ENCODE measurements at places on chromosomes 4 and X.

- DNase-seq: peak; percentile 85
Measured at GRCh38 chrX:40006106-40007017, 91.4 kb downstream of the BCOR start.

DNA sequence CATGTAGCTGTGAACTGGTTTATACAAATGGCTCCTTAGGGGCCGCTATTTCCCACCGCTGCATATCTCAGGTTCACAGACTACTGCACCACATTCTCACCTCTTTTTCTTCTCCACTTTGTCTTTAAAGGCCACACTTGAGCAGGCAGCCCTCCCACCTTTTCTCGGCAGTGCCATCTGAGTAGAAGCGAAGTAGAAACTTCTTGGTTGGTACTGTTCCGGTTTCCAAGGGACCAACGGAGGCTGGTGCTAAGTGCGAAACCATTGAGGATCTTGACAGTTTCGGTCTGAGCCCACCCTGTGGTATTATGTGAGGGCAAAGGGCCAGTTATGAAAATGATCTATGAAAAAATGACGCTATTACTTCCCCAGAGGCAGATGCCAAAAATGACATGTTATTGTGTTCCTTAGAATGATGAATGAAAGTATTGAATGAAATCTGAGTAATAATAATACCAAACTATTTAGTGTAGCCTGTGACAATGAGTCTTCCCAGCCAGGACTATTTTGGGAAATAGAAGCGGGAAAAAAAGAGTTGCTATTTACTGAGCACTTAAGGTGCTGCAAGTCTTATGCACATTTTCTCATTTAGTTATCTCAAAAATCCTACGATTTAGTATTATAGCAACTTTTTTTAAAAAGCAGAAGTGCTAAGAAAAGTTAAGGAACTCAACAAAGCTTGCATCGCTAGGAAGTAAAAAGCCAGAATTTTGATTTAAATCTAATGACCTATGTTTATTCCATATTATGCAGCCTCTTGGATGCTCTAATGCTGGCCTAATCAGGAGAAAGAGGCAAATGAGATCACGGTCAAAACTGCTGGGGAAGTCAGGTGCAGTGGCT, 29.6 kb upstream of the CHRNA9 start:
- DNase-seq: no peak

DNA sequence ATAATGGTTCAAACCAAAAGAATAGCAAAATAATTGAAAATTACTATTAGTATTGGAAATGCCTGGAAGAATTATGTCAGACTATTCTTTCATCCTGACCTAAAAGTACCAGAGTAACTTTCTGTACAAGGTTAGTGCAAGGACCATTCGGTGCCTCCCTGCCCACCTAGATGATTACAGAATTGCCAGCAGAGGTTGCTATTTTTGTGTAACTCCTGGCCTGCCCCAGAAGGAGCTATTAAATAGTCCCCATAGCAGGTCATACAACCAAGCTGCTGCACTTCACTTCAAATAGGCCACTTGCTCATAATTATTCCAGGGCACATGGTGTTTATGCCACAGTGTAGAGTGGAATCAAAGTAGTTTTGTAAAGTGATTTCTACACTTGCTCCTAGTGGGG, 831.1 kb upstream of the PABPC4L start:
- DNase-seq: peak; percentile 15

GRCh38 chrX:56920338-56920997, 74.9 kb downstream of the SPIN3 start:
- DNase-seq: no peak

DNA sequence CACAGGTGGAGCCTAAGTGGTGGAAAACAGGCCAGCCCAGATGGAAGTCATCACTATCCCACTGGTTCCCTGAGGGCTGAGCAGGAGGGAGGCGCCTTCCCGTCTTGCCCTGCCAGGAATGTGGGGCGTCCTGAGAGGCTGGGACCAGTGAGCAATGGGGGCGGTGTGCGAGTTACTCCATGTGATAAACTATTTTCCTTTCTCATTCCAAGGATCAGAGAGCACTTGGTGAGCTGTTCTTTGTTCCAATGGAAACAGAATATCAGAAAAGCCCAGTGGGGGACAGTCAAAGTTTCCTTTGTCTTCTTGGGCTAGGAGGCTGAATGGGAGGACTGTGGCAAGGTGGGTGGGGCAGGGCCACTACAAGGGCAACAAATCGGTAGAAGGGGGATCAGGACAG, 86.2 kb downstream of the NHSL2 start:
- peak; percentile 52 for DNase-seq

- peak; percentile 28 for DNase-seq
Measured at GRCh38 chr4:55297346-55297745, 48.7 kb upstream of the SRD5A3 start.

DNA sequence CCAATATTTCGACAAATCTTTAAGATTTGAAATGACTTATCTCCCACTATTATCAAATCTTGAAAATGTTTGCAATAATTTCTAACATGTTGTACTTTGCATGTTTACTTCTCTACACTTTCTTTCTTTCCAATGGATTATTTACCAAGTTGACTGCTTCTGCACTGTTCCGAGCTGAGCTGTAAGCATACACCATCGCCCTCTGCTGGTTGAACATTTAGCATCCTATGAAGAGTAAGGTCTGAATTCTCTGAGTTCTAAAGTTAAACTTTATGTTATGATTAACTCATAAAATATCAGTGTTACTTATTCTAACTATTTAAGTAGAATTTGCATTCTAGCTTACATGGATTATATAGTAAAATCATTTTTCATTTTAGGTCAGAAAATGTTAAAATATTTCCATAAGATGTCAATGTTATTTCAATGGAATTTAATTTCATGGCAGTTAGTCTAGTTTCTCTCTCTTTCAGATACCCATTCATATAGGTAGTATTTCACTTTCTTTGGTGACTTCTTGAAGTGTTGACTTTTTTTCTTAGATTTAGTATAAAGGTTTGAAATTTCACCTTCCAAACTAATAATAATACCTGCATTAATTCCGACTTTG, 137.4 kb downstream of the DKK2 start:
- DNase-seq: peak; percentile 58

- DNase-seq: no peak
Measured at GRCh38 chrX:46704767-46705386, 54.0 kb downstream of the SLC9A7 start.

DNA sequence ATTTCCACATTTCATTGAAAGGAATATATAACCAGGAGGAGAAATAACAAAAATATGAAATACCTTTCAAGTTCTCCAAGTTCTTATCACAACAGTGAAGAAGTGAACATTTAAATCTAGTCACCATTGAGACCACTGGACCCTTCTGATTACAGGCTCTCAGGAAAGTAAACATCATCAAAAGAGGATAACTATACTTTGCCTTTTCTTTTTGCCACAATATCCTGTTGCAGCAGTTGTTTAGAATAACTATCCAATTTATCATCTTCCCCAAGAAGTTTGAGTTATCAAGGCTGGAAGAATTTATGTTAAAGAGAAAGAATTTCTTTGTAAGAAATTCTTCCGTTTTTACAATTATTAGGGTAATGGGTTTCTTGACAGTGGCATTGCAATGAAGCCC, 3.6 kb downstream of the LRP2BP start:
- no peak for DNase-seq

DNA sequence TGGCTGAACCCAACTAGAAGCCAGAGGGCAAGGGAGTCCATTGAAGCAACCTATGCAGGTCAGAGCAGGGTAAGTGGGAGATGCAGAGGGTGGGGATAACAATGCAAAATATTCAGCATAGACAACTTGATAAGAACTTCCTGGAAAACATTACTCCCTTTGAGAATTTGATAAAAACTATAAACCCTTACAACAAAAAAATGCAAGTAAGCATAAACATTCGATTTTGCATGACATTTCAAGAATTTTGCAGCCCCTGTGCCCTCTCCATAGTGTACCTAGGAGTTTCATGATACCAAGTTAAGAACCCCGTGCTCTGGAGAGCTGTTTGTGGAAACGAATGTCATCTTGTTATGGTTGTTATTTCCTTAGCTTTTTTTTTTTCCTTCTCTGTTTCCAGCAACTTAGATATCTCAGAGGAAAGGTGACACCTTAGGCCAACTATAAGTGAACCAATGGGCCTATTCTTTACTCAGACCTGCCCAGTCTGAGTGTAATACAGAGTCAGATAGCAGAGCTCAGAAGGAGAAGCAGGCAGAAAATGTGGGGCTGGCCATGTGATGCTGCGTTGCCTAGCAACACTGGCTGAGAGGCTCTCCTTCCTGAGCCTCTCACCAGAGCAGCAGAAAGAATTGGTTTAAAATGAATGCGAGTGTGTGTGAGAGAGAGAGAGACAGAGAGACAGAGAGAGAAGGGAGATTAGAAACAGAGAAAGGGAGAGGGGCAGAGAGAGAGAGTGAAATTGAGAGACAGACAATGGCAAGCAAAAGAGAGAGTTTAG, 36.7 kb upstream of the GABRQ start:
- DNase-seq: peak; percentile 46

DNA sequence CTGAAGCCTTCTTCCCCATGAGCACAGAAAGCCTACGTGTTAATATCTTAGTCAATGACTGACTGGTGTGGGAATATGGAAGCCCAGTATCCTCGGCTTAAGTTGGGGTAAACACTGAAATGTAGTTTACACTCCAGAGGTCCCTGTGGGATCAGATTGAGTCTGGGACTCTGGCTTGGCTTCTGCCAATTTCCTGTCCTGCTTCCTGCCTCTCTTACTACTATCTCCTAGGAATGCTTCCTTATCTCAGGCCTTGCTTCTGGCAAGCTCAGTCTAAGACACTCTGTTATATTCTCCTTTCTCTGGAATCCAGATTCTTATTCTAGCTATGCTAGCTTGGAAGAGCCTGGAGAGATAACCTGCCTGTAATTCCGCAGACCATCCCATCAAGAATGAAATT, 174.0 kb upstream of the LDB2 start:
- DNase-seq: peak; percentile 91

- peak; percentile 4 for DNase-seq
Measured at GRCh38 chrX:11998944-11999343, 139.3 kb upstream of the FRMPD4 start.

DNA sequence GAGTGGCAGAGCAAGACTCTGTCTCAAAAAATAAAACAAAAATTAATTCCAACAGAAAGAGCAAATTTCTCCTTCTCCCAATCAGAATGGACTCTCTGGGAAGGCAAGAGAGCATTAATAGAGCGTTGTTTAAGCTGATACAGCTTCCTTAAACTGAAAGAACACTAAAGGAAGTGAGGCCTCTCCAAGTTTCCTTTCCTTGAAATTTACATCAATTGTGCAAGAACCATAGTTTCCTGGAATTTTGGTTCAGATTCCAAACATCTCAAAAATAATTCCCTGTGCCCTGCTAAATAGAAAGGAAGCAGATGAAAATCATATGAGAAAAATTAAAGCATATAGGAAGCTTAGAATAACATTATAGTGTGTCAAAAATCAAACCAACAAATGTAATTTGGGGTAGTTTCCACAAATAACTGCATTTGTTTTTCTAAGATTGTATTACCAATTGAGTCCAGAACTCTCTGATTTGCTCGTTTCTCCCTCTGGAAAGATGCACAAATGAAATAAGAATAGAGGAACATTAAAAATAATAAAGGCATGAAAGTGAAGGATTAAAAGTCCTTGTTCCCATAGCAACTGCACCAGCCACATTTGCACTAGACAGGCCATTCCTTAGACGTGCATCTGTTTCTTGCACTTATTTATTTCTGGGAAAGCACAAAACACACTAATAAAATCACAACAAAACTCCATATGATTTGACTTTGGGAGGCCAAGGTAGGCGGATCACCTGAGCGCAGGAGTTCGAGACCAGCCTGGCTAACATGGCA, 3.7 kb upstream of the FAM241A start:
- DNase-seq: no peak

GRCh38 chr4:8320386-8320750, 50.8 kb downstream of the HTRA3 start:
- DNase-seq: peak; percentile 63

DNA sequence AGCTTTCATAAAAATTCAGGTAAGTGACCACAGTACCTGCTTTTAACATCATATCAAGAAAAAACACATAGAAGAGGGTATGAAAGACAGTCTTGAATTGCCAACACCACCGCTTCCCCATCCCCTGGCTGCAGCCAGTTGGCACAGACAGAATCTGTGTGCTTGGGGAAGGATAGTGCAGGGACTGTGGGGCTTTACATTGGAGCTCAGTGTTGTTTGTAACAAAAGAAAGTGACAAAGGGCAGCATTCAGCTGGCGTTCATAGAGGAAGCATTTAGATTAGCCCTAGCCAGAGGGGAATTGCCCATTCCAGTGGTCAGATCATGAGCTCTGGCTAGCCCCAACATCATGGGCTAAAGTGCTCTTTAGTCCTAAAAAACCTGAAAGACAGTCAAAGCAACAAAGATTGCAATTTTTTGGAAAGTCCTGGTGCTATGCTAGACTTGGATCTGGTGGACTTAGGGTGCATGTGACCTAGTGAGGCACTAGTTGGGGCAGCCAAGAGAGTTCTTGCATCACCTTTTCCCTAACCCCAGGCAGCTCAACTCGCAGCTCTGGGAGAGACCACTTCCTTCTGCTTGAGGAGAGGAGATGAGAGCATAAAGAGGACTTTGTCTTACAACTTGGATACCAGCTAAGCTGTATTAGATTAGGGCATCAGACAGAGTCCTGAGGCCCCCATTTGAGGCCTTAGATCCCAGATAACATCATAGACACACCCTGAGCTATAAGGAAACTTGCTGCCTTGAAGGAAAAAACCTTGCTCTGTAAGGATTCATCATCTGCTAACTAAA, 1602.4 kb upstream of the ADGRL3 start:
- DNase-seq: no peak

DNA sequence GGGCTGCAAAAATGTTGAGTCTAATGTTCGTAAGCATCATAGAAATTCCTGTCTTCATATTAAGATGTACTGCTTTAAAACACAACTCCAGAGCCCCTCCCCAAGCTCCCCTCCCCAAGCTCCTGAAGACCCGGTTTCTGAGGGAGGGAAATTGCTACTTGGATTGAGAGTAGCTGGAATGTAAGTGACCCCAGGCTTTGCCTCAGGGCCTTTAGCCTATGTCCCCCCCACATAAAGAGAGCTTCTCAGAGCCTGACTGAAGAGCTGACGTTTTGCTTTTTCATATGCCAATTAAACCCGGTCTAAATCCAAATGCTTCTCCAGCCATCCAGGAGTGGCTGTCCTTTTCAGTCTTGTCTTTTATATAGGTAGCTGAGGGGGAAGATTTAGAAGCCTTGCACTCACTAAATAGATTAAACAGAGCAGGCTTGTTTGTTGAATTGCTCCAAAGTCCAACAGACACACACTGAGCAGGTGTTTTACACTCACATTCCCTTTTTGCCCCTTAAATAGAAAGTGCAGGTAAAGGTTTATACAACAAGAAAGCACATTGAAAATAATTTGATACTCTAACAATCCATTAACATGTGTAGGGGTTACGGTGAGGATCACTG, 19.6 kb downstream of the ARX start:
- no peak for DNase-seq

DNA sequence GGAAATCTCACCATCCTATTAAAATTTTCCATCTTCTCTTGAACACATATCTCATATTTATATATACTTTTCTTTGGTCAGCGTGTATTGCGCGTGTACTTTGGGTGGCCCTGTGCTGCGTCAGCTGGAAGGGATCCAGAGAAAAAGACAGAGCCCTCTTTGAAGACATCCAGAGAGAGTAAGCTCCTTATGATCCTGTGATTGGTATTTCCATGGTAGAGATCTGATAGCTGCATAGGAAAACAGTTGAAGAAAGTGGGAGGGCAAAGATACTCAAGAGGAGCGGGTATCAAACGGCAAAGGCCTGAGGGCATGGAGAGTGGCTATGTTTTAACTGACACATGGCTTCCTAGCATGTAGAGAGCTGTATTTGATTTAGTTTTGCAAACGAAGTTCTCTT, 4.4 kb upstream of the HPGD start:
- no peak for DNase-seq
